ENCODE measurements at places on chromosomes 2 and 18.

DNA sequence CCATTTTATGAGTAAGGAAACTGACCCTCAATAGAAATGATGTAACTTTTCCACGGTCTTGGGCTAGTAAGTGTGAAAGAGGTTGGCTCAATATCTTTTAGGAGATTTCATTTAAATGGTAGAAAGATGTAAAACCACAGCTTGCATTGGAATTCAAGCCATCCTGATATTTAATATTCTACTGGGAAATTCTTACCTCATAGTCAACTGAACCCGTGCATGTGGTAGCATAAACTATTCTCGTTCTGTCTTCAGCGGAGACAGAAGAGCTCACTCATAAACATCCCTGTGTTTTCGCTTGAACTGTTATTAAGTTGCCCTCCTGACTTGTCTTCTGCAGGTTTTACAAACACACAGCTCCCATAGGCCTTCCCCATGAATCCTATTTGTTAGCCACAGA, 8.5 kb upstream of the SPATS2L start:
- no peak for DNase-seq

DNA sequence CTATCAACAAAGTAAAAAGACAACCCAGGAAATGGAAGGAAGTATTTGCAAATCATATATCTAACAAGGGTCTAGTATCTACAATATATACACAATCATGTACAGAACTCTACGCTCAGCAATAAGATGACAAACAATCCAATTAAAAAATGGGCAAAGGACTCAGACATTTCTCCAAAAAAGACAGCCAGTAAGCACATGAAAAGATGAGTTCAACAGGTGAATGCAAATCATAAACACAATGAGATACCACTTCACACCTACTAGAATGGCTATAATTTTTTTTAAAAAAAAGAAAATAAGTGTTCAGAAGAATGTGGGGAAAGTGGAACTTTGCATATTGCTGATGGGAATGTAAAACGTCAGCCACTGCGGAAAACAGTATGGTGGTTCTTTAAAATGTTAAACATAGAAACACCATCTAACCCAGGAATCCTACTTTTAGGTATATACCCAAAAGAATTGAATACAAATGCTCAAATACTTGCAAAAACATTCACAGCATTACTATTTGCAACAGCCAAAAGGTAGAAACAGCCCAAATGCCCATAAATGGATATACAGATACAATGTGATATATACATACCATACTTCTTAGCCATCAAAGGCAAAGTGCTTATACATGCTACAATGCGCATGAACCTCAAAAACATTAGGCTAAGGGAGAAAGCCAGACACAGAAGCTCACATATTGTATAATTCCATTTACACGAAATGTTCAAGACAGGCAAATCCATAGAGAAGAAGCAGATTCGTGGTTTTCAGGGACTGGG, 121.2 kb downstream of the CABYR start:
- DNase-seq: no peak

- DNase-seq: no peak
These were observed 91.3 kb downstream of the ZNF804A start for GRCh38 chr2:184689638-184690037.

- DNase-seq: no peak
These were observed 51.4 kb upstream of the APCDD1 start for GRCh38 chr18:10402871-10403559.

DNA sequence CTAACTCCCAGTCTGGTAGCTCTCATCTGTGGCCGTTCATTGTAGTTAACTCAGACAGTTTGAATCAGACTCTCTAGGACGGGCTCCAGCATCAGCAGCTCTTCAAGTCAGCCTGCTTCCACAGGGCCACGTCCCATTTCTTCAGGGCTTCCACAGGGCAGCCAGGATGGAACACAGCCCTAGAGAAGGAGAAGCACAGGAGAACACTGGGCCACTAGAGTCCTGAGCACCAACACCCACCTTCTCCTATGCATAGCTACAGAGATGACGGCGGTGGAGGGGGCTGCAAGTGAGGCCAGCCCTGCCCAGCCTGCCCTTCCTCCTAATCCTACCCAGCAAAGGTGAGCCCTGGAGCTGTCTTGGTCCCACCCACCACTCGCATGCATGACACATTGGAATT, 10.2 kb upstream of the TEX261 start:
- DNase-seq: no peak

DNA sequence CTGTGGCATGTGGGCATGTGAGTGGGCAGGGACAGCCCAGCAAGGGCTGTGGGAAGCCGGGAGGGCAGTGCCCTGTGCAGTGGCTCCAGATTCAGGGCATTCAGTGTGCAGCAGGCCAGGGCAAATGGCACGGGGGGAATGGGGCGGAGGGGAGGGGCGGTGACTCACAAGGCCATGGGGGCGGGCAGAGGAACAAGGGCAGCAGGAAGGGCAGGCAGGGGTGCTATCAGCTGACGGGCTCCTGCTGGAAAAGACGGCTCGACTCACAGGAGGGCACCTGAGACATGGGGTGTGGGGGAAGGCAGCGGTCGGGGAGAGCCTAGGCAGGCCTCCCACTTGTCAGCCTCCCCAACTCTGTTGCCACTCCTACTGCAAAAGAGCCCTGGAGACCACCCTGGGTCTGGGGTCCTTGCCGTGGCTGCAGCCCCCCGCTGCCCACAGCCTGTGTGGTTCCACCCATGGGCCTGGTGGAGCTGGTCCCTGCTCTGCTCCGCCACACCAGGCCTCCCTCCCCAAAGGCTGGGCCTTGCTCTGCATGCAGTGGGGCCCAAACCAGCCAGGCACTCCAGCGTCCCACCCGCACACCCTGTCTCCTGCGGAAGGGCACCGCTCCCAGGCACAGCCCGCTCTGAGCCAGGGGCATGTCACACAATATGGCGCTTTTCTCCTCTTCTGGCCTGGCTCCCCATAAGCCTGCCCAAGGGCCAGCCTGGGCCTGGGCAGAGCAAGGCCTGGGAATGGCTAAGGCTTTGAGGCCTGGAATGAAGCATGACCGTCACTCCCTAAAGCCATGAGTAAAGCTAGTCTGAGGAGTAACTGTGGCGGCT, 25.9 kb downstream of the HS6ST1 start:
- no peak for DNase-seq

DNA sequence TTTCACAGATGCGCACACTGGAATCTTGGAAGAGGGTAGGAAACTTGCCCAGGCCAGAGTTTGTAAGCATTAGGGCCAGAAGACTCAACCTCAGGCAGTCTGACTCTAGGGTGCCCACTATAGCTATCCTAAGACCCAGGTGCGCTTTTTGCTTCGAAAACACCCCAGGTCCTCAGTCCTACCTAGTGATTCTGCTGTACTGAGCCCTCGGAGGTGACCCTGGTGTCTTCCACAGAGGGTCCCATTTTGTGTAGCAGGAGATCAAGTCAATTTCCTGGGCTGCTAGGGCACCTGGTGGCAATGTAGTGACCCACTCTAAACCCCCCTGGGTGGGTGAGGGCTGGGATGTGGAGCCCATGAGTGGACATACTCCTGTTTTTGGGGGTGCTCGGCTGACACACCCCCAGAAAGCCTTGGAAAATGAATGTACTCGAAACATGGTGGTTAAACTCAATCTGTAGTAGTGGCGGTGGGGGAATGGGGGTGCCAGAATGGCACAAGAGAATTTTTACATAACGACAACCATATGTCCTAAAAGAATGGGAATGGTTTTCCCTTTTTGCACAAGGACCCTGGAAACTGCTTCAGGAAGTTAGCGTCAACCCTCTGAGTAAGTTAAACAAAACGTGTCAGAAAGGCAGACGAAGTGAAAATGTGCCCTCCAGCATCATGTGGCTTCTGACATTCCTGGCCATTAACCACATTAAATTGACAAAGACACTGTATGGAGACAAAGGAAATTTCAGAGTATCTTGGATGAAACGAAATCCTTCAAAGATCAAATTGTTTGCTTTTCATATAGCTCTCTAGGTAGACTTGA, 218.0 kb upstream of the COPS8 start:
- no peak for DNase-seq

DNA sequence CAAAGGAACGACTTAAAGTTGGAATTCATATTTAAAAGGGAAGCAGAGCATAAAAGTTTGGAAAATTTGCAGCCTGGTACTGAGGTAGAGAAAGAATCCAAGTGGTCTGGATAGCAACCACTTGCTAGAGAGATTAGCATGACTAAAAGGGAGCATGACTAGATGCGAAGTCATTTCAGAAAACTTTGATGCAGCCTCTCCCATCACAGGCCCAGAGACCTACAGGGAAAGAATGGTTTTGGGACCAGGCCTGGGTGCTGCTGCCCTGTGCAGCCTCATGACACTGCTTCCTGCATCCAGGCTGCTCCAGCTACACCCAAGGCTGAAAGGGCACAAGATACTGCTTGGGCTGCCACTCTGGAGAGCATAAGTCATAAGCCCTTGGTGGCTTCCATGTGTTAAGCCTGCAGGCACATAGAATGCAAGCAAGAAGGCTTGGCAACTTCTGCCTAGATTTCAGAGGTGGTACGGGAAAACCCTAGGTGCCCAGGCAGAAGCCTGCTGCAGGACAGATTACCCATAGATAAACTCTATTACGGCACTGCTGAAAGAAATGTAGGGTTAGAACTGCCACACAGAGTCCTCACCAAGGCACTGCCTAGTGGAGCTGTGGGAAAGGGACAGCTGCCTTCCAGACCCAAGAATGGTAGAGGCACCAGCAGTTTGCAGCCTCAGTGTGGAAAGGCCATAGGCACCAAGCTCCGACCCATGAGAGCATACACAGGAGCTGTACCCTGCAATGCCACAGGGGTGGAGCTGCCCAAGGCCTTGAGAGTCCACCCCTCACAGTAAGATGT, 12.6 kb upstream of the CHN1 start:
- no peak for DNase-seq

GRCh38 chr2:190678444-190679162, 29.7 kb downstream of the NAB1 start:
- no peak for DNase-seq

DNA sequence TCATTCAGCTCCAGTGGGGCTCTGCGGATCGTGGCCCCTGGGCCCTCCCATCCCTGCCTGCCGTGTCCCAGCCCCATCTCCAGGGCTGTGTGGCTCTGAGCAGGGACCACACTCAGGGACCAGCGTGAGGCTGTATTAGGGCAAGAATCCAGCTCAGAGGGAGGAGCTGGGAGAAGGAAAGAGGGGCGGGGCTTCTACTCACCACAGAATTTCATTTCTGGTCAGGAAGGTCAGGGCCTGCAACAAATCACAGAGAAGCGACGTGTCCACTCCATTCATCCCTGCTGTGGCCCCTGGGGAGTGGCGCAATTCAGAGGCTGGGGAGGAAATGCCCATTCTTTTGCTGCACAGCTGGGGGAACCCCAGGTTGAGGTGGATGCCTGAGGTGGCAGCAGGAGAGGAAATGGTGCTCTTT, 828 bp downstream of the CIB4 start:
- no peak for DNase-seq

DNA sequence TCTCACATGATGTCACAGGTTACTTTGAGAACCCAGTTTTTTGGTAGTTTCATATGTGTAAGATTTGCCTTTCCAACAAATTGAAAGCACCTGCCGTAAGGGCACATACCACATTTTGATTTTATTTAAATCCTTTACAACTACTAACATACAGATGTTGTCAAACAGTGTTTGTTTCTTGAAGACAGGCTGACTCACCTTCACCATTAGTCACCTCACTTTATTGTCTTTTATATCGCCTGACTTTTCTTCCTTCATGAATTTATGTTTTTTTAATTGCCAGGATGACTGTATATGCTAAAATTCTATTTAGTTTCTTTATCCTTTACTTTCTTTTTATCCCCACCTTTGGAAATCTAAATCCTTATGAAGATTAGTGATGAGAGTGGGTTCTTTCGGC, 886.7 kb downstream of the SUCLG1 start:
- no peak for DNase-seq

DNA sequence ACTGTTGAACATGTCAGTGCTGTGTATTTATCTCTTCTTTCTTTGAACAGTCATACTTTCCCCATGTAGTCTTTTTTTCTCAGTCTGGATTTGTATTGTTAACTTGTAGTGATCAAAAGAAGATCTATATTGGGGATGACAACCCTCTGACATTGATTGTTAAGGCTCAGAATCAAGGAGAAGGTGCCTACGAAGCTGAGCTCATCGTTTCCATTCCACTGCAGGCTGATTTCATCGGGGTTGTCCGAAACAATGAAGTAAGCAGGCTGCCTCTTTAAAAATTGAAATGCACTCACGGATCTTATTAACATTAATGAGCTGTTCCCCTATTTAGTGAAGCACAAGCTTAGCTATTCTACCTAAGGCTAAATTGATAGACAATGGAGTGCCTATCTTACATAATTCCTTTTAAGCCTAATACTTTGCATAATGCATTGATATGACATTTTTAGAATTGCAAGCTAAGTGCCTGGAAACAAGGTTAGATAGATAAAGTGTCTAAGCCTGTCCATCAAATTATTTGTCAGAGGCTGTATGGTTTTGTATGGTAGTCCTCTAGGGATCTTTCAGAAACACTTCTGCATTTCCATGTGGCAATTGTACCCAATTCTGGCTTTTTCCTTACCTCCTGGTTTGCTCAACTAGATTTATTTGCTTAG, 29.3 kb upstream of the FAM171B start:
- DNase-seq: no peak

- no peak for DNase-seq
These were observed 603.7 kb upstream of the GCFC2 start for GRCh38 chr2:76314271-76315020.

DNA sequence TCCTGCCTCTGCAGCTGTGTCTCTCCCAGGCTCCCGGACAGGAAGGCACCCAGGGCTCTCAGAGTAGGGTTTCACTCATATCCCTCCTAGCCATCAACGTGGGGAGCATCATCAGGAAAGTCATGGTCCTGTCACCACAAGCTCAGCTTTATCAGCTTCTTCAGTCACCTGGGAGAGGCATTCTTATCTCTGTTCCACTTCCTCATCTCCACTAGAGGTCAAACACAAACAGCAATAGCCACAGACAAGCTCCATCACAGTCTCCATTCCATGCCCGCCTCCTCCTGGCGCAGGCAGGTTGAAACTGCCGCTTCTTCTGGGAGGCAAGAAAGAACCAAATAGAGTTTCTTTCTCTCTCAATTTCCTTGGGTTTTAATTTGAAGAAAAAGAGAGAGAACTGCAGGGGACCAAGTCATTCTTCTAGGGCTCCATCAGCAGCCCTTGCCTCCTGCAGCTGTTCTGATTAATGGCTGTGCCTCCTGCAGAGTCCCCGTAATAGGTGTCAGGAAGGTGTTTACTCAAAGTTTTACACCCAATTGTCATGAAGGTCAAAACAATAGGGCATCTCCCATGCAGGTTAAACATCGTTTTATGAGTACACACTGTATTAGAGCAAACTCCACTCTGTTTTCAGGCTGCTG, 377.9 kb downstream of the TMEM182 start:
- DNase-seq: no peak

DNA sequence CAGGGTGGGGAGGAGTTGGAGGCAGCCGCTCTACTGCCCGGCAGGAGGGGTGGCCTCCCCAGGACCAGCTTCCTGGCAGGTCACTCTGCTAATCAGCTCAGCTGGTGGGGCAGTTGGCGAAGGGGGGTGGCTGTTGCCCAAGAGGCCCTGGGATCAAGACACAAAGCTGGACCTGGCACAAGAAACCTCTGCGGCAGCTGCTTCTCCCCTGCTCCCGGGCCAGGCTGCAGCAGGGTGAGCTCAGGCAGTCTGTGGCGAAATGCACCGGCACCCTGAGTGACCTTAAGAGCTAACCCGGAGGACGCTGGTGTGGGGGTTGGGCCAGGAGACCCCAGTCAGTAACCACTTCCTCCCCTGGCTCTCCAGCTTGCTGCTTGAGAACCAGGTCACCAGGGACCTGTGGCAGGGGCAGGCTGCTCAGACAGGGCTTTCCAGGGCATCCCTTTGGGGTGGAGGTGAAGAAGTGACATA, 31.1 kb downstream of the TOGARAM2 start:
- DNase-seq: no peak

Measured in NCI-H510A treated with DMSO at 0.1 percent for 48 hours (cell line).